ENCODE measurements at places on chromosomes 1 and 21. TPM values are rescaled to one million over a fixed set of nuclear protein-coding genes. Genes with fewer than 3 reads are reported as not detected.
A peak's percentile ranks its signal among the peaks of the same experiment; 100 is the strongest.

GRCh38 chr21:41933313-41934079 is 20.3 kb downstream of the C2CD2 start:
- DNase-seq = peak; percentile 56

DNA sequence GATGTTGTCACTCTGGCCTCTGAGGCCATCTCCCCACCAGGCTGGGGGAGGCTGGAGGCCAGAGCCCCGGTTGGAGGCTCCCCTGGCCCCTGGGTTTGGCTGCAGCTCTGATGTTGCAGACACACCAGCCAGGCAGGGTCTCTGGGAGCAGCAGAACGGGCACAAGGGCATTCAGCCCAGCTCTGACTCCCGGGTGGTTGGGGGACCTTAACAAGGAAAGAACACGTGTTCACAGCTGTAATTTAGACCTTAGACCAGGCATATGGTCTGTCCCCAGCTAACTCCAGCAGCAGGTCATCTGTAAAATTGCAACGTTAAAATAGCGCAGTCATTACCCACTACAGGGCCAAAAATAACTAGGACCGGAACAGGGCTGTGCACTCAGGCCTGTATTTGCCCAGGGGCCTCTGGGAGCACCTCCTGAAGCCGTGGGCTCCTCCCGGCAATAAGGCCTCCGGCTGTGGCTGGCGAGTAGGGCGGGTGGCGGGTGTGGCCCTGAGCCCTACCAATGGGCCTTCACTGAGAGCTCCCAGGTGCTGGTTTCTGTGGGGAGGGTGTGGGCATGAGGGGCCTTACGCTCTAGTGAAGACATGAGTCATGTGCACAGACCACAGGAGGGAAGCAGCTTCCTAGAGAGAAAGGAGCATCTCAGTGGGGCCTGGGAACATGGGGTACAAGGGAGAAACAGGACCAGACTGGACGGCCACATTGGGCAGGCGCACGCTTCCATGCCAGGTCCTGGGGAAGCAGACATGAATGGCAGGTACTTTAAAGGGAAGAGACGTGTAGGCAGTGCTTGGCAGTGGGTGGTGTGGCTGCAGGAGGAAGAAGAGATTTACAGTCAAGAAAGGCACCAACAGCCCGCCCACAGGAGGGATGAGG is 6.1 kb downstream of the LDLRAP1 start:
- DNase-seq = peak; percentile 39

DNA sequence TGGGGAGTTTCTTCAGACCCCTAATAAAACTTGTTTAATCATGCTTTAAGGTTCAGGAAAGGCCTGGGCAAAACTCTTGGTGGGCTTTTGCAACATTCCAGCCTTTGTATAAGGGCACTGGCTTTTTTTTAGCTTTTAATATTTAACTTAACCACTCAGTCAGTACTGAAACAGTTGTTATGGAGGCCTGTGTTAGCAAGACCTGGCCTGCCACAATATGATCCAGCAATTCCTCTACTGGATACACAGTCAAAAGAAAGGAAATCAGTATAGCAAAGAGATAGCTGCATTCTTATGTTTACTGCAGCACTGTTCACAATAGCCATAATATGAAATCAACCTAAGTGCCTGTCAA is 75.1 kb upstream of the COG2 start:
- no peak for DNase-seq

- no peak for DNase-seq
Observed at GRCh38 chr1:177864538-177865305, 105.1 kb downstream of the SEC16B start.

DNA sequence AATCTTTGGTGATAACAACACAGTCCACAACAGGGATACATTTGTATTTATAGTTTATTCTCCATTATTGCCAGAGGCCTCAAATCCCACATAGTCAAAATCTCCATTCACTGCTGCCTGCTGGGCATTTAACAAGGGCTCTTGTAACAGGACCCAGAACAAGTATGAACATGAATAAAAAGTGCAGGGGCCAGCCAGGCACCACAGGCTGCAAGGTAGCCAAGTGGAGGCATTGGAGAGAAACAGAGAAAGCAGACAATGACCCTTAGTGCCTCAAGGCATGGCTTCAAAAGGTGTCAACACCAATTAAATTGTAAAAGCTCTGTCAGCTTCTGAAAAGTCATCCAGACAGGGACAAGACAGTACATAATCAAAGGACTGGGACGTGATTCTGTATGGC is 116.8 kb downstream of the ATP6V1G3 start:
- DNase-seq = no peak

GRCh38 chr1:8632102-8632501 is 185.3 kb downstream of the RERE start:
- DNase-seq = no peak

GRCh38 chr1:55259911-55260609 is 44.9 kb upstream of the USP24 start:
- no peak for DNase-seq

DNA sequence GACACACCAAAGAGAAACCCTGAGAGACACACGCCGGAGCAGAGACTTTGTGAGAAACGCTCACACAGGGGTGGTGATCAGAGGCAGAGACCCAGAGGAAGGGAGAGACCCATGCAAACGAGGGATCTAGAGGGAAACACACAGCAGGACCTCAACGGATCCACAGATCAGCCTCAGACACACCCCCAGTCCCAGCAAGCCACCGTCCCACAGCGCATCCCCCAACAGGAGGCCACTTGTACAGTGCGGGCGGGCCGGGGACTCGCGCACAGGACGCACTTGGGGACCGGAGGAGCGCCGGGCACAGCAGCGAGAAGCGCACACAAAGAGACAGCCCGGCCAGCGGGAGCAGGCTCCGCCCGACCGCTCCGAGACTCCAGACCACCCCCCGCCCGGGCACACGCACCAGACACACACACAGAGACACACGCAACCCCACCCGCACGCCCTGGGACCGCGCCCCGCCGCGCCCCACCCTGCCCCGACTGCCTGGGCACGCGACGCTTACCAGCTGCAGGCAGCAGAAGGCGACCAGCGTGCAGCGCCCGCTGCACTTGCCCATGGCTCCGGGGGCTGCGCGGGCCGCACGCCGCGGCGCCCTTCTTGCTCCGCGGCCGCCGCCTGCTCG is 587 bp downstream of the NKAIN1 start:
- DNase-seq = no peak

DNA sequence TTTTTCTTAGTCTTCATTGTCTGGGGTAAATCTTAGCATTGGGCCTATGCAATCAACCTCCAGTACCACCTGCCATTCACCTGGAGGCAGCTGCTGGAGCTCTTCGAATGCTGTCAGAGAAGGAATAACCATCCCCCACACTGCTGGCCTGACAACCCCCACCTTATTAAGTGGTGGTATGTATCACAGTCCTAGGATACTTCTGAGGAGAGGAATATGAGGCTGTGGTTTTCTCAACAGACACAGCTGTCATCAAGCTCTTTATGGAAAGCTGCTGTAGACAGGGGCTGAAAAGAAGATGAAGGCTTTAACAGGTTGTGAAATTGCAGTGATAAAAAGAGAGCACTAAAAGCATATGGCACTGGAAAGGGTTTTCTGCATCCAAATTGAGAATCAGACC is 61.7 kb downstream of the TSEN15 start:
- no peak for DNase-seq

GRCh38 chr1:183583466-183583865 is 6.8 kb downstream of the NCF2 start:
- peak; percentile 55 for DNase-seq

DNA sequence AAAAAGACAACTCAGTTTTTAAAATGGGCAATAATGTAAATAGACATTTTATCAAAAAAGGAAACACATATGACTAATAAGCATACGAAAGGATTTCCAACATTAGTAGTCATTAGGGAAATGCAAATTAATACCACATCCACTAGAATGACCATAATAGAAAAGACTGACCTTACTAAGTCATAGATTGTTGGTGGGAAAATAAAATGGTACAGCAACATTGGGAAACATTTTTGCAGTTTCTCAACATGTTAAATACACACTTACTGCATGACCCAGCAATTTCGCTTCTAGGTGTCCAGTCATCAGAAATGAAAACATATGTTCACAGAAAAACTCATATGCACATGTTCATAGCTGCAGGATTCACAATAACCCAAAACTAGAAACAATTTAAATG is 29.9 kb upstream of the SLC44A3 start:
- DNase-seq = peak; percentile 41

DNA sequence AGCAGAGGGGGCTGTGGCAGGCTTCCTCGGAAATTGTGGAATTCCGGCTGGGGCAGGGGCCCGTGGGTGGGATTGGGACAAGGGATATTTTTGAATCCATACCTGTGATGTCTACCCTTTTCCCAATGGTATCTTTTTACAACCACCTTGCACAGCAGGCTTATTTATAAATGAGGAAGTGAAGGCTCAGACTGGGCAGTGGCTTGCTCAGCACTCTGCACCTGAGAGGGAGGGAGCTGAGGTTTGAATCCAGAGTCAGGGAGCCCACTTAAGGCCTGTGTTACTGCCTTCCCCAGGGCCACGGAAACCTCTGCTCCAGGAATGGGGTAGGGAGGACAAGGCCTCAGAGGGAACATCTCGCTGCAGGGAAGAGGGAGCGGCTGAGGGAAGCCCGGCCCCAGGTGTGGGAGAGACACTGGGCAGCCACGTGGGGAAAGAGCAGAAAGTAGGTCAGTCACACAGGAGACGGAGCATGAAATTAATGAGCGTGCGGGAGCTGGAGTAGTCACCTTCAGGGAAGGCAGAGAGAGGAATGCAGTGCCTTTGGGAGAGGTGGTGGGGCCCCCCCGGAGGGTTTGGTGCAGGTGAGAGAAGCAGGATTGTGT is 35.4 kb upstream of the SCMH1 start:
- no peak for DNase-seq

GRCh38 chr1:2382621-2383361 is 8.6 kb downstream of the MORN1 start:
- DNase-seq = no peak

GRCh38 chr1:79469139-79469538 is 462.6 kb upstream of the ADGRL4 start:
- no peak for DNase-seq

DNA sequence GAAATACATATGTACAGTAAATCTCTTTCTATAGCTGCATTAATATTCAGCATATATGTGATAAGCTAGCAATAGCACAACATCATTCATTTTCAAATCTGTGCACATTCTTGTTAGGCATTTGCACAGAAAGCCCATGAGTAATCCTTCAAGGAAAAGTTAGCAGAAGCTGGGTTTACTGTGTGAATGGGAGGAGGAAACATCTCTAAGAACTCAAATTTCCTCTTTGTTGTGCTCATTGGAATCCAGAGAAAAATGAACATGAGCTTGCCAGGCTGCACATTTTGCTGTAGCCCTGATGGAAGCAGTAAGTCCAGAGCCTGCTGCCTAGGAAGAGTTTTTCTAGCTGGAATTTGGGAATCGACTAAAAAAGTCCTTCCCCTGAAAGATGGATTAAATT is 214.2 kb upstream of the FOXD3 start:
- no peak for DNase-seq

DNA sequence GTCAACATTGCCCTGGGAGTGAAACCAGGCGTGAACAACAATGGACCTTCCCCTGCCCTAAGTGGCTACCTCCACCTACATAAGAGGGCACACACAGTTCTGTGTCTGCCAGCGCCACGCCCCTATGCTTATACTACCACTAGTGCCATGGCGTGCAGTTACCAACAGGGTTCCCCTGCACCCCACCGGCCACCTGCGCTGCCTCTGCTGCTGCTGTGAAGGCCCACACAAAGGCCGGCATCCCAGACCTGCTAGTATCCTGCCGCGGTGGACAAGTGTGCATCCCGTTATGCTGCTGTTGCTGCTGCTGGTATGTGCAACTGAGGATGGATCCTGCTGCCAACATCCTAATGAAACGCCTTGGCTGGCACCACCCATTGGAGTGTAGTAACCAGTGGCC is 75.7 kb downstream of the INTS7 start:
- DNase-seq = no peak

- peak; percentile 95 for DNase-seq
Observed at GRCh38 chr1:81702903-81703302, 97.8 kb upstream of the ADGRL2 start.

DNA sequence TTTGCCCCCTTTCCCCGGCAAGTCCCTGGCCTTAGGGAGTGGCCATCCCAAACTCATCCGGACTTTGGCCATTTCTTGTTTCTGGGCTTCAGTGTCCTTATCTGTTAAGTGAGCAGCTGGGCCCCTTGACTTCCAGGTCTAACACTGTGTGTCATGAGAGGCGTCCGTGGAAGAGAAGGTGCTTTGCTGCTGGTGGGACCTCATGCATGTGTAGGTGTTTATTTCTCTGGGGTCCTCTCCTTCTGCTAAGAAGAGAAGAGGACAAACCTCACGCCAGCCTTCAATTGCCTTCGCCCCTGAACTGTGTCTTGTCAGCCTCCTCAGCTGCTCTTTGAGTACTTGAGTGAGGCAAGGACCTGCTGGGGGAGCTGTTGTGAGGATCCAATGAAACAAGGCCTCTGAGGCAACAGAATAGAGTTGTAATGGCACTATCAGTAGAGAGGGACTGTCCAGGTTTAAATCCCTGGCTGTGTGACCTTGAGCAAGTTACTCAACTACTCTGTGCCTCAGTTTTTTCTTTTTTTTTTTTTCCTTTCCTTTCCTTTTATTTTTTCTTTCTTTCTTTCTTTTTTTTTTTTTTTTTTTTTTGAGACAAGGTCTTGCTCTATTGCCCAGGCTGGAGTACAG is 72.5 kb downstream of the RUNX3 start:
- DNase-seq = no peak

DNA sequence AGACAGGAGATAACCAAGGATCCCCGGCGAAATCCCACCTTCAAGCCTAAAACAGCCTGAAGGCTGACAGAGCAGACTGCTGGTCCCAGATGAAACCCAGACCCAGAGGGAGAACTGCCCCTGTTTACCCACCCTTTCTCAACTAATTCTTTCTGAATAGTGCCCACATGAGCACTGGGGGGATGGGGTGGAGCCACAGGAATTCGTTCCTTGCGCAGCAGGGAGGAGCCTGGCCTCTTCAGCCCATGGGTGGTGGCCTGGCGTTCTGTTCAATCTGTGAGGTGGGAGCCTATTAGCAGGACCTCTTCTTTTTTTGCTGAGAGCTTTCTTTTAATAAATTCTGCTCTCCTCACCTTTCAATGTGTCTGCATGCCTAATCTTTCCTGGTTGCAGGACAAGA is 6.6 kb upstream of the AK5 start:
- DNase-seq = no peak

DNA sequence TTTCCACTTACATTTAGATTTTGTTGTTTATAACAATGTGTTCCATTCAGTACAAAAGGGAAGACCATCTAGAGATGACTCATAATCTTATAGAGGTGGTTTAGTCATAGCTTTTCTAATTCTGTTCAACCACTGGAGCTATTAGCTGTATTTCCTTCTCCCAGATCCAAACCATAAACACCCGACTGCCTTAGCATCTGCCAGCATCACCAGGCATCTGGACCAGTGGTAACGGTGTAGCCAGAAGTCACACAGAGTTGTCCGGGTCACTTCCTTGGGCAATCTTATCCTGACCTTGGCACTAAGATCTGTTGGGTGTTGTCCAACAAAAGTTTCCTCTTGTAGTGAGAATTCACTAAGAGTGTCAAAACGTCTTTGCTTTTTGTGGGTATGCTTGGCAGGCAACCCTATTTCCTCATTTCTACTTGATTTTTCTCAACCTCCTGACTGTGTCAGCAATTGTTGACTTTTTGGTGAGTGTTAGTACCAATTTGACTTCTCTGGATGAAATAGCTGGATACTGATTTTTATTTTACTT is 372.1 kb upstream of the B3GALT2 start:
- peak; percentile 91 for DNase-seq

GRCh38 chr1:14549897-14550620 is 48.4 kb upstream of the KAZN start:
- no peak for DNase-seq

SYCP1 gene
- not detected for polyA plus RNA-seq

NPHS2 gene
- not detected for polyA plus RNA-seq

AADACL3 gene
- not detected for polyA plus RNA-seq

PLPP3 gene
- 49.9 TPM for polyA plus RNA-seq

PLEKHM2 gene
- polyA plus RNA-seq = 48.0 TPM

HCRTR1 gene
- polyA plus RNA-seq = not detected
